ENCODE measurements at places on chromosomes 7 and 10.
A peak's percentile ranks its signal among the peaks of the same experiment; 100 is the strongest.

GRCh38 chr7:76397409-76398183, 11.9 kb downstream of the SSC4D start:
- no peak for DNase-seq

DNA sequence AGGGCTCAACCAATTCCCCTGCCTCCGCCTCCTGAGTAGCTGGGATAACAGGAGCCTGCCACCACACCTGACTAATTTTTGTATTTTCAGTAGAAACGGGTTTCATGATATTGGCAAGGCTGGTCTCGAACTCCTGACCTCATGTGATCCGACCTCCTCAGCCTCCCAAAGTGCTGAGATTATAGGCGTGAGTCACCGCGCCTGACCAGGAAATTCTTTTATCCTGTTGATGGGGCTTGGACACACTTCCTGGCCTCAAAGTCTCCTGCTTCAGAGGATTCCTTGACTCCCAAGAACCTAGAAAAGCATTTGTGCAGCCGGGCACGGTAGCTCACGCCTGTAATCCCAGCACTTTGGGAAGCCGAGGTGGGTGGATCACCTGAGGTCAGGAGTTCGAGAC, 16.2 kb downstream of the ZNF425 start:
- DNase-seq: peak; percentile 57

GRCh38 chr10:30818010-30818660, 188.6 kb upstream of the LYZL2 start:
- peak; percentile 49 for DNase-seq

GRCh38 chr10:102072673-102073527, 7.8 kb downstream of the HPS6 start:
- peak; percentile 70 for DNase-seq

- no peak for DNase-seq
These were observed 1.2 kb downstream of the UBE3C start for GRCh38 chr7:157139810-157140510.

DNA sequence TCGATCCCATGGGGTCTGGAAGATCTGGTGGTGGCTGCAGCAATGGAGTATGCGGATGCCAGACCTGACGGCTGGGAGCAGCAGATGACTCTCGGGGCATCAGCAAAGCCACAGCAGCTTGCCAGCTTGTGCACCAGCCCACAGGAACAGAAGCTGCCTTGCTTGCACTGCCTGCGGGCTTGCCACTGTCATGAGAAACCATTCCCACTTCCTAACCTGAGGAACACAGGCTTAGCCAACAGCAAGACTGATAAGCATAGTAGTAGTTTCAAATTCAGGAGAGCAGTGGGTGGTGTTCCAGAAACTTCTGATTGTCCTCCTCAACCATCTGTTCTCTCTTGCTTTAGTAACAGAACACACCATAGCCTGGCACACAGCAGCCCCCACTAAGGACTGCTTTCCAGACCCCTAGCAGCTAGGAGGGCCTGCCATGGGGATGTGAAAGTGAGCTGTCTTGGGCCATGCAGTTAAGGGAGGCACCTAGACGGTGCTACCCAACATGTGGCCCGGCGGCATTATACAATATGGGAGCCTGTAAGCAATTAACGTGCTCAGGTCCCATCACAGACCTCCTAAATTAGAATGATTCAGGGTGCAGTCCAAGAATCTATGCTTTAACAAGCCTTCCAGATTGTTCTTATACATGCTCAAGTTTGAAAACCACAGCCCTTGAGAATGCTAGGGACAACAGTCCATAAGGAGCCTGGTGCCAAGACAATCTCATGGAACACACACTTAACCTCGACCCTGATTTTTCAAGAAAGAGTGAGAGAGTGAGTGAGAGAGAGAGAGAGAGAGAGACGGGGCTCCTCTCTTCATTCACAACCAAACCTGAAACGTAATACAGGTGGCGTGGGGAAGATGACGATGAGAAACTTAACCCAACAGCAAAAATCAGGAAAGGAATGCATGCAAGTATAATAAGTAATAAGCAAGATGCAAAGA, 7.1 kb downstream of the ANXA11 start:
- DNase-seq: no peak

- DNase-seq: no peak
These were observed 325.4 kb downstream of the DNAJB6 start for GRCh38 chr7:157662110-157662791.

DNA sequence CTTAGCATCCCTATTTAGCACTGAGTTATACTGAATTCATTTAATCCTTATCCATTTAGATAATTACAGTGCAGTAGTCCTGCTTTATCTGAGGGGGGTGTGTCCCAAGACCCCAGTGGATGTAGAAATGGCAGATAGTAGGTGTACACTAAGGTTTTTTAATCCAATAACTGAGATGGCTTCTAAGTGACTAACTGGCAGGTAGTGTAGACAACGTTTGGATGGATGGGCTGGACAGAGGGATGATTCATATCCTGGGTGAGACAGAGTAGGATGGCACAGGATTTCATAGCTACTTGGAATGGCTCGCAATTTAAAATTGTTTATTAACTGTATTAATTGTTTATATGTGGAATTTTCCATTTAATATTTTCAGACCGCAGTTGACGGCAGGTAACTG, 295.6 kb downstream of the CCDC3 start:
- peak; percentile 44 for DNase-seq

- DNase-seq: no peak
These were observed 1.5 kb upstream of the POLD2 start for GRCh38 chr7:44124822-44125202.

DNA sequence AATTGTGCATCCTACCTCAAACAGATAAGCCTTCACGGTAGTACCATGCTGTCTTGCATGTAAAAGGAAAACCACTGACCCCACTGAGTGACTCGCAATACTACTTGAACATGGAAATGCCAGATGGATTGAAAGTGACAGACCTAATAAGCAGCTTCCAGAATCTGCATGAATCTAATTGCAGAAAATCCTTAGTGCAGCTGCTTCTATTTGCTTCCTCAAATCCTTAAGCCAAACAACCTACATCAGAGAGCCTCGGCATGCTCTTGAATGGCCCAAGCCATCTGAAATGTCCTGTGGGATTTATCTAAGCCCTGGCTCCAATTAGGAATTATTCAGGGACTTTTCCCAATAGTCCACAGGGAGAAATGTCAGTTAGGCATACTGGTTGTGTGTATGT, 509.5 kb upstream of the CELF2 start:
- DNase-seq: no peak

GRCh38 chr7:43469051-43469450, 113.9 kb upstream of the STK17A start:
- no peak for DNase-seq

- DNase-seq: no peak
These were observed 52.9 kb downstream of the VIPR2 start for GRCh38 chr7:159091480-159092475.

DNA sequence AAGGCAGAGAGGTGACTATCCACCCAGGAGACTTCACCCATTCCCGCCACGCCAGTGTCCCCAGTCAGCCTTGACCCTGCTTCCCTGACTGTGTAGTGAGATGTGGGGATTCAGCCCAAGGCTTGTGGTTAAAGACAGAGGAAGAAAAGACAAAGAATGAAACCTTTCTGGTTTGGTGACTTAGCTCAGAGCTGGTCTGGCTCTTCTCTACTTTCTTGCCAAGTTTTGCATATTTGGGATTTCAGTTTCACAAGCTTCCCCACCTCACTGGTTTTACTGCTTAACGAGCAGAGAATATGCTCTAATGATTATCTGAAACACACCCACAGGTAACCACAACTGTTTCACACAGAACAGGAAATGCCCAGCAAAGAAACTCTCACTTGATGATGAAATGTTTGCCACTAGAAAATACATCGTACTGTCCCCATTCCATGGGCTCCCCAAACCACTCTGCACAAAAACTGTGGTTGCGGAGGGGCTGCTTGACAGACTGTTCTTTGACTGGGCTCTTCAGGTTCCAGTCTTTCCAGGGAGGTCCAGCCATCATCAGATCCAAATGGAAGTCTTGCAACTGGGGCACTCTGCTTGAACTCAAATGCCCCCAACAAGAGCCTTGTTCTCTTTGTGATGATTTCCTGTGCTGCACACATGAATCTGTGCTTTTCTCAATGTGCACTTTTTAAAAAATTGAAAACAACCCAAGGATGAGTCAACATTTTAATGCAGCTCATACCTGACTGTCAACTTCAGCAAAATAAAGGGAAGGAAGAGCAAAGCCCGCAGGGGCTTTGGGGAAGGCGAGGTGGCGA, 95.5 kb downstream of the CTBP2 start:
- peak; percentile 49 for DNase-seq

DNA sequence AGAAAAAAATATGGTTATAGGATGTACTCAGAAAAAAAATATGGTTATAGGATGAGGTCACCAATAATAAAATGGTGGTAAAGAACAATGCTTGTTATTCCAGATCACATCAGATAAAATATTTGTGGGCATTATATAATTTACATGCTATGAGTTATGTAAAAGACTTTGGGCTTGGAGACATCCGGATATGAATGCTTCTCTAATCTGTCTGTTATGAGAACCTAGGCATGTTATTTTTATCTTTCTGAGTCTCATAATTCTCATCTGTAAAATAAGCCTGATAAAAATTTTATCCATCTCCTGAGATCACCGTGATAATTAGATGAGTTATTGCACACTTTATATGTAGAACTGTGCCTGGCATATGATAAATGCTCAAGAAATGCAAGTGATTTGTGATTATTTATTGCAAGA, 37.8 kb downstream of the DKK1 start:
- no peak for DNase-seq

DNA sequence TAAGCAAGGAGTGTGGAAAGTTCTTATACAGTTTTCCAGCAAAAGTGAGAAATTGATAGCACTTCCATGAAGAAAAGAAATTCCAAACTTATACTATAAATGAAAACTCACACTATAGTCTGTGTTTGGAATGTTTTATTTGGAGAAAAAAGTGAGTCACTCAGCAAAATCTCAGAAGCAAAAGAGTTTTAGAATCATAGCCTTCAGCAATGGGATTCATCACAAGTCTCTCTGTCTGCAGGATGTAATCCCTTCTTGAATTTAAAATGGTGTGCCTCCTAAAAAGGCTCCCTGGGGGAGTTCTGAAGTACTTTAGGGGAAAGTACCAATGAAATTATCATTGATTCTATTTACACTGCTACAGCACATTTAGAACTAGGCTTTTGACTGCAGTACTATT, 756.4 kb downstream of the XPNPEP1 start:
- DNase-seq: no peak

GRCh38 chr10:124523901-124524300, 62.3 kb downstream of the LHPP start:
- DNase-seq: no peak

- no peak for DNase-seq
These were observed 90.0 kb upstream of the AOAH start for GRCh38 chr7:36814311-36814710.

- no peak for DNase-seq
These were observed 231.0 kb downstream of the KIAA1217 start for GRCh38 chr10:24439935-24440334.

- DNase-seq: no peak
These were observed 1151.7 kb upstream of the LRRN3 start for GRCh38 chr7:109939207-109939606.

GRCh38 chr7:78777829-78778228, 675.6 kb downstream of the MAGI2 start:
- peak; percentile 52 for DNase-seq

DNA sequence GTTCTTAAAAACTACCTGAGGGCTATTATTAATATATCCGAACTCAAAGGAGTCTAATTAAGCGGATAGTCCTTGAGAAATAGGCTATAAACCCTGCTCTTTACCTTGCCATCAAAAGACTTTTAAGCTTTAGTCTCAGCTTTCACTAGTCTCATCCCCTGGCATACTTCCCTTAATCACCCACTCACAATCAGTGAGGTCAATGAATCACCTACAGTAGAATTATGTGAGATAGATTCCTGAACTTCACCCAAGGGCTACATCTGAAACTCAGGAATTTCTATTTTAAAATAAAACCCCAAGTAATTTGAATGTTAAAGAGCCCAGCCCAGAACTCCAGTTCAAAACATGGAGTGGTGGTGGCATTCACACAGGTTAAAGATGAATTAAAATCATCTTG, 108.7 kb downstream of the ETV1 start:
- peak; percentile 42 for DNase-seq

DNA sequence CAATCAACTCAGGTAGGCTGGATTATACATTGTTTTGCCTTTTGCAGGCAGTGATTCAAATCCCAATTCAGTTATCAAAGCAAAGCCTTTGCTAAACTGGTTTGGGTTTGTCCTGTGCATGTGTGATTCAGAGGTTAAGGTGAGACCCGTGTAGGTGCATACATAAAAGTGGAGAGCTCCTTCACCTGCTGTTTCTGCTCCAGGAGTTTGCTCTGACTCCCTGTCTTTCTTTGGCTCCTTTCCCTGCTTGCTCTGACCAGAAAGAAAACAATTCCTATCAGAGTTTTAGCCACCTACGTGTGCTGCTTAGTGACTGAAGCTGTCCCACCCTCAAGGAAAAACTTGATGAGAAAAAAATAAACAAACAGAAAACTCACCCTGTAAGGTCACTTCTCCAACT, 101.1 kb downstream of the TPST1 start:
- DNase-seq: no peak

DNA sequence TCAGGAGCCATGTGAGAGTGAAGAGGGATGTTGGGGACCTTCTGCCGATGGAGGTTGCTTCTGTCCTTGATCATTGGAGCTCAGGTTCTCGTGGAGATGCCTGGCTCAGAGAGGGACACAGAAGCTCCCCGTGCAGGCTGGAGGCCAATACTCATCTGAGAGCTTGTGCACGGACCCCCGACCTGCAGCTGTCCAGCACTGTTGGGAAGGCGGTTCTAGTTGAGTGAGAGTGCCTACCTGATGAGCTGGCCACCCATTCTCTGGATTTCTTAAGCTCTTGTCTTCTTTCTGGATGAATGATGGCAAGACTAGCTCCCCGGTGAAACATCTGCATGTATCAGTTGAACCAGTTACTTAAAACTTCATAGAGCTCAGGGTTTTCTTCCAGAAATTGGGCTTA, 247.6 kb upstream of the MKI67 start:
- no peak for DNase-seq

DNA sequence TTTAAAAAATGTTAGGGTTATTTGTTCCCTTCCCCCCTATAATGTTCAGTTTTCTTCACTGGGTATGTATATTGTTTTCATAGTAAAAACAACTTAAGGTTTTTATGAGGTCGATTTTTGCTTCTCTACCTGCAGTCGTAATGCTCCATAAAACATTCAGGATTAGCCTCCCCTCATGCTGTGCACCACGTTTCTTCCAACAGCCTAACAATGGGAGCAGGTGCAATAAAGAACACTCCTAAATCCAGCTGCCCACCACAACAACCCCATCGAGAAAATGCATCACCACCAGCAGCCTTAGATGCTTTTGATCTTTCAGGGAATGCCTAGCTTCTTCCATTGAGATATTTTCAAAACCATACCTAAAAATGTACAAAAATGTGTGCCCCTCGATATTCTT, 111.1 kb downstream of the ADAM12 start:
- no peak for DNase-seq
